SW 1271 (cell line): ENCODE measurements at places on chromosomes 5 and 9.

DNA sequence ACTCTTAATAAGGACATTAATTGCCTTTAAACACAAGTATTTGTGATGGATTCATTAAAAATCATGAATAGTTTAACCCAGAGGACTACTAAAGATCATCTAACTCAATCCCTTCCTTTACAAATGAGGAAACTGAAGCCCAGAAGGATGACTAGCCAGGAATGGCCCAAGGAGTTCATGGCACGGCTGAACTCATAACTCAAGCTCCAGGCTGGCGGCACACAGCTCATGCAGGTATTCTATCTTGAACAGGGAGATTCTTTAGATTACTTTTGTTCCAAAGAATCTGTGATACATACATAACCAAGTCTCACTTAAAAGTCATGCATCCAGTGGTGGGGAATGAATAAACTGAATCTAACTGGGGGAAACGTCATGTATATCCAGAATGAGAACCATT lies 495.5 kb downstream of the ACTL7B start:
- no peak for DNase-seq

- DNase-seq: no peak
These were observed 285.3 kb upstream of the TMEM161B start for GRCh38 chr5:88553986-88554385.

- DNase-seq: no peak
These were observed 59.4 kb downstream of the ROR2 start for GRCh38 chr9:91890662-91891061.

DNA sequence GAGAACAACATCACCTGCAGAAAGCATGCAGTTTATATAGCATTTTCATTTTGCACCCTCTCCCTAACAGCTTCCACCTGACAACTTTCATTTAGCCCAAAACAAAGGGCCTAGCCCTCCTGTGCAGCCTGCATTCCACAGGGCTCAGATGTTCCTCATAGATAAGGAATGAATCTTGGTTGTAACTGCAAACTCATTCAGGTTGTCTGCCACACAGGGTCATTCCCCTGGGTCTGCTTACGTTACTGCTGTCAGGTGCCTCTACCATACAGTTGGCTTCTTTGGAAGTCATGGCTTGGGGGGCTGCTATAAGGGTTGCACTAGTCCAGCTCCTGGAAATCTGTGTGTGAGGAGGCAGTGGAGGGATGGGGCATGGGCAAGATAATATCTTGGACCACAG lies 2.7 kb upstream of the DCP2 start:
- DNase-seq: no peak

- DNase-seq: no peak
These were observed 795 bp downstream of the DAB2IP start for GRCh38 chr9:121652021-121652837.

DNA sequence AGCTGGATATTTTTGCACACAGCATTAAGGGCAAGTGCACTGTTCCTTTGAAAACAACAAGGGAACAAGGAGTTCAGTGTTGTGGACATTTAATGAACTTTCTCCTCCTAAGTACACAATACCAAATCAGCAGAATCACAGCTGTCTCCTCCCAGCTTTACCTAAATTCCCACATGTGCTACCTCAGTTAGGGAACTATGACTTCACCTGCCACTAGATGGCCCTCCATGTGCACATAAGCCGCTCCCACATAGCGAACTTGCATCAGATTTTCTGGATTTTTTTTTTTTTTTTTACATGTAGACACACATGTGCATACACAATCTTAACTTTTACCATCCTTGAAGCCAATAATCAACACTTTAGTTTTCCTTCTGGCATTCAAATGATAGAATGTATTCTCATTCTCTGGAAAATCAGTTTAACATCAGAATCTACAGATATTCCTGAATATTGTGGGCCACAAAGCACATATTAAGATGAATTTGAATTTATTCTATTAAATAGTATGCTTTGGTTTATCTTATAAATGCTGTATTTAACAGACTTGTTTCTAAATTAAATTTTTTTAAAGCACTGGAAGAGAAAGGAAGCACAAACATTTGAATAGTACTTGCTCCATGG lies 123.6 kb downstream of the PALM2AKAP2 start:
- DNase-seq: peak; percentile 84

- no peak for DNase-seq
These were observed 8.5 kb upstream of the RALGPS1 start for GRCh38 chr9:126906091-126906490.
